ENCODE measurements at places on chromosomes 1 and 21.

- no peak for DNase-seq
Observed at GRCh38 chr1:184860535-184860934, 105.9 kb upstream of the EDEM3 start.

DNA sequence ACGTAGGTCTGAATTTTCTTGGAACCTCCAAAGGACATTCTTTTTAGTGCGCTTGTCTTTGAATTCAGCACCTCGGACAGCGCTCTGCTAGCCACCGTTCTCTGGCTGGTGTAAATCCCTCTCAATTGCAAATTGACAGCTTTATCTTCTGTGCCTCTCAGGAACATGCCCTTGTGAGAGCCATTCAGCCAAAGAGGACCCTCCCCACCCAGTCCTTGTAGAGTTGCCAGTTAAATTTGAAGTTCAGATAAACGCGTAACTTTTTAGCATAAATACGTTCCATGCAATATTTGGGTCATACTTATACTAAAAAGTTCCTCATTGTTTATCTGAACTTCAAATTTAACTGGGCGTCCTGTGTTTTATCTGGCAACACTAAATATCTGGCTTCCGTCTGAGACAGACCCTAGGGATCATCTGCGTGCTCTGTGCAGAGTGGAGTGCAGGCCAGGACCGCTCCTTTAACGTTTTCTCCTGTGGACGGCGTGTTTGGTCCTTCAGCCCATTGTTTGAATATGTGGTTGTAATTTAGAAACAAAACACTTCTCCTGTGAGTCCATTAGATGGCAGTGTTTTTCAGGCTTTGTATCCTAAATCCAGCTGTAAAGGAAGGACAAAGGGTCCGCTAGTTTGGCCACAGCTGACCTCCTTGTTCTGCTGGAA, 7.0 kb downstream of the KCNAB2 start:
- peak; percentile 8 for DNase-seq

DNA sequence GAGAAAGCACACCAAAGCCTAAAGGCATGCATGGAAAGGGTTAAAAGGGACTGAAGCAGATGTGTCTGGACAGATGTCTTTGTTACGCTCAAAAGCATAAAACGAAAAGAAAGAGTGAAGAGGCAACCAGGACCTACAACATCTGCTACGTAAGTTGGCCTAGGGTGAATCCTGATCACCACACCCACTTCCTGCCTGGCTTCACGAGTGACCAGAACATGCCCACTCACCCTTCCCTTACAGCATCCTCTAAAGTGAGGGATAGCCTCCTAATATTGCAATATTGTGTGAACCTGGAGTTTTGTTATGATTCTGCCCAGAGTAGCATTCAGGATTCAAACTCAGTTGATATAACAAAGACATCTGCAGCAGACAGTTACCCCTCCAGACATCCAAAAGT, 10.6 kb upstream of the OLIG2 start:
- no peak for DNase-seq

DNA sequence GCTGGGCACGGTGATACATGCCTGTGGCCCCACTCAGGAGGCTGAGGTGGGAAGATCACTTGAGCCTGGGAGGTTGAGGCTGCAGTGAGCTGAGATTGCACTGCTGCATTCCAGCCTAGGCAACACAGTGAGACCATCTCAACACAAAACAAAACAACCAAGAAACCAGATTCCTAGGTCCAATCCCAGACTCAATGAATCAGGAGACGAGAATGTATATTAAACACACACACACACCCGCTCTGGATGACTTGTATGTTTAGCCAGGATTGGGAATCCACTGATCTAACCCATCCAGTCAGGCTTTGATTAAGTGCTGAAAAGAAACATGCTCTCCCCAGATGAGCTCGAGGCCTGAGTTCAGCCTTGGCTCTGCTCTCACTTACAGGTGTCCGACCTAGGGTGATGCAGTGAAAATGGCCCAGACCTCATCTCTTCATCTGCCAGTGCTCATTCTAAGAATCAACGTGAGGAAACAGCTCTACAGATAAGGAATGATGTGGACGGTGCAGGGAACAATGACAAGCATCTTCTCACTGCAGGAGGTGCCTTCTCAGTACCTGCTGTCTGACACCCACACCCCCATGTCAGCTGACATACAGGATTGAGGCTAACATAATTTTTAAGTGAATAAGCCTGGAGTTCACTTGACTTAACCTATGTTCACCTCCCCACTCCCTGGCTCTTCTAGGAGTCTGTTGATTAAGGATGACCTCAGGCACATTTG, 15.3 kb upstream of the SRSF4 start:
- DNase-seq = no peak

GRCh38 chr1:89170170-89171066, 5.4 kb downstream of the GBP7 start:
- DNase-seq = no peak

- no peak for DNase-seq
Observed at GRCh38 chr1:78758506-78758905, 108.9 kb downstream of the IFI44 start.

- DNase-seq = no peak
Observed at GRCh38 chr1:64733581-64734286, 11.1 kb upstream of the RAVER2 start.

DNA sequence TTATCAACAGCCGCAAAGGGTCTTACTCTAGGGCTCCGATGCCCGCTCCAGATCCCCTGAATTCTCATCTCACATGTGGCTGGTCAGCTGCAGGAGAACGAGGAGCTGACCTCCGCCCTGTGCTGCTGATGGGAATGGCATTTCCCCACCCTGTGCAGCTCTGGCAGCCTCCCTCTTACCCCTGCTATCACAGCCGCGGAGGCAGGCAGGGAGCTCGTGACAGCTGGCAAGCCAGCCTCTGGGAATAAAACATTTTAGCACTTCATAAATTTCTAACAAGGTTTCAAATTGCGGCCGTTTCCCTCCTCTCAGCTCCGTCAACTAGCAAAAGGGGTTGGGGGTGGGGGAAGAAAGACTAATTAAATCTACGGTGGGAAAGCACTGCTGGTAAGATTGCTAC, 81.1 kb downstream of the DSCAM start:
- no peak for DNase-seq

DNA sequence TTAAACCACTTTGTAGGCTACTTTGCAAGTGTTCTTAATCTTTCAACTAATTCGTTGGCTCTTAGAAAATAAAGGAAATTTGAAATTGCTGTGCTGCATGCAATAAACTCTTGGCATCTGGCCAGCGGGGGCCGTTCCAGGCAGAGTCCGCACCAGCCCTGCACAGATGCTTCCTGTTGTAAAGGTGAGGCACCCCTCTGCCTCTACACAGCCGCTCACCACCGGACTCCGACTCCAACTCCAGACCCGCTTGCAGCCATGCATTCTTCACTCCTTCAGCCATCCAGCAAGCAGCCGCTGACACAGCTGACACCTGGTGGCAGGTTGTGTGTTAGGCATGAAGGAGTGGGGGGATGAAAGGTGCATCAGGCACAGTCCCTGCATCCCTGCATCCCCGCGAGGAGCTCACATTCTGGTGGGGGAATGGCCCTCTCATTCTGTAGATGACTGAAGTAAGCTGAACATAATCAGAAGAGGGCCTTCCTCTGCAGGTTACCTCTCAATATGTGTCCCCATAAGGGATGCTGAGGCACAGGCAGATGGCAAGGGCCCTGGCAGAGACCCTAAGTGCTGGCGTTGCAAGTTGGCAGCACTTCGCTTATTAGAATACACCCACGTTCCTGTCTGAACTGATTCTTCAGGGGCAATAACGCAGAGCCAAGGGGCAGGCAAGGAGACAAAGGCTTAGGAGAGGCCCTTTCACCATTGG, 56.8 kb downstream of the GLIS1 start:
- DNase-seq = no peak

DNA sequence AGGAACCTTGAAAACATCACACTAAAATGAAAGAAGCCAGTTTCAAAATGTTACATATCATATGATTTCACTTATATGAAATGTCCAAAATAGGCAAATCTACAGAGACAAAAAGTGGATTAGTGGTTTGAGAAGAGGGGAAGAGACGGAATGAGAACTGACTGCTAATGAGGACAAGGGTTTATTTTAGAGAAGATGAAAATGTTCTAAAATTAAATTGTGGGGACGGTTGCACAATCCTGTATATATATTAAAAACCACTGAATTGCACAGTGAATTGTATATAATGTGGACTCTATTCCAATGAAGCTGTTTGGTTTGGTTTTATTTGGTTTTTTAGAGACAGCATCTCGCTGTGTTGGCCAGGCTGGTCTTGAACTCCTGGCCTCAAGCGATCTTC, 35.6 kb downstream of the PRPF38A start:
- no peak for DNase-seq

- DNase-seq = no peak
Observed at GRCh38 chr1:204227351-204227750, 13.6 kb upstream of the GOLT1A start.

DNA sequence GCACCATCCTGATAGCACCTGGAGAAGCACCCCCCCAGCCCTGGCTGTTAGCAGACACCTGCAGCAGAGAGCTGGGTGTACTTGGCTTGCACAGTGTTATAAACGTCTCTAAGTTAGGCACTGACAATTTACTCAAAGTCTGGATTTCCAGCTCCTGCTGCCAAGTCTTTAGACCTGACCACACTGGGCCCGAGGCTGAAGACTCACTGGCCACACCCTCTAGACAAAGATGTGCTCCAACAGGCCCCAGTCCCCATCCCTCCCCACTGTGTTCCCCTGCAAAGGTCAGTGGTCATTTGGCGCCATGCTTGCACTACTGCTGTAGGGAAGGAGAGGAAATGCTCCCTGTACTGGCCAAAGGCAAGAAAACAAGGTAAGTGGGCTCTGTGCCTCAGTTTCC, 31.1 kb downstream of the PADI6 start:
- no peak for DNase-seq

- no peak for DNase-seq
Observed at GRCh38 chr1:185376840-185377635, 60.0 kb upstream of the IVNS1ABP start.

GRCh38 chr21:43322311-43322710, 104.6 kb downstream of the SIK1 start:
- DNase-seq = no peak

DNA sequence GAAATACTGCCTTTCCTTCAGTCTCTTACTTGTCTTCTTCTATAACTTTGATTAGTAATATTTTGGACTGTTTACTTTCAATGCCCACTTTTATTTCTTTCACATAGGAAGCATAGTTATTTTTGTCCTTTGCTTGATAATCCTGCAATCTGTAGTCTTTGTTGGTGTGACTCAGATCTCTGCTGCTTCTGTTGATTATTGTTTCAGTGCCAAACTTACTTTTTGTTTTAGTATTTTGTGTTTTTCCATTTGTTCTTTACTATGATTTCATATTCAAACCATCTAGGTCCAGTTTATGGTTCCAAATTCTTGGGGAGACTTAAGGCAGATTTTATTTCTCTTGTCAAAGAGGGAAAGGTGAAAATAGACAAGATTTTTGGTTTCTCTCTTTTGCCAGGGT, 399.9 kb downstream of the HLX start:
- no peak for DNase-seq

DNA sequence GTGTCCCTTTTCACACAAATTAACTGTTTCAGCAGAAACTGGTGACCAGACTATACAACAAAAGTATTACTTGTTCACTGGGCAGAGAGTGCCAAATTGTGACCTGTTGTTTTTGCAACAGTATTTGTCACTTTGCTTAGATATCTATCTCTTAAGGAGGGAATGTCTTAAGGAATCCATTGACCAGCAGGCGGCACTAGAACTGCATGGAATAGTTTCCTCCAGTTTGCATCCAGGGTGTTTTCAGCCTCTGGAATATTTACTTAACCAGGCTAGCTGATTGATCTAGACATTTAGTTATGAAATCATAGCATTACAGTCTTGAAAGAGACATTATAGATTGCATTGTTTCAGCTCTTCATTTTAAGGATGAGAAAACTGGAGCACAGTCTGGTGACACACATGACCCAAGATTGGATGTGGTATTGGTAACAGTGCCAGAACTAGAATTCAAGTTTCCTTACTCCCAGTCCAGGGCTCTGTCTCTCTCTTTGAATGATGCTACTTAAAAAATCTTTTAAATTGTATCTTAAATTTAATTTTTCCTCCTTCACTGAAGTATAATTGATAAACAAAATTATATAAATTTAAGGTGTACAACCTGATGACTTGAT, 16.9 kb downstream of the RPTN start:
- peak; percentile 3 for DNase-seq
